ENCODE measurements at places on chromosomes 6 and 20. TPM values are rescaled to one million over a fixed set of nuclear protein-coding genes. Genes with fewer than 3 reads are reported as not detected.

The SRC gene
- total RNA-seq: 46.5 TPM

The PLEKHG1 gene
- total RNA-seq: 30.7 TPM

The DSTN gene
- 408 TPM for total RNA-seq

The C2 gene
- total RNA-seq: 15.2 TPM

The GCNT2 gene
- 17.2 TPM for total RNA-seq

GRCh38 chr6:141467881-141468280 is 664.8 kb upstream of the GJE1 start:
- no peak for DNase-seq

DNA sequence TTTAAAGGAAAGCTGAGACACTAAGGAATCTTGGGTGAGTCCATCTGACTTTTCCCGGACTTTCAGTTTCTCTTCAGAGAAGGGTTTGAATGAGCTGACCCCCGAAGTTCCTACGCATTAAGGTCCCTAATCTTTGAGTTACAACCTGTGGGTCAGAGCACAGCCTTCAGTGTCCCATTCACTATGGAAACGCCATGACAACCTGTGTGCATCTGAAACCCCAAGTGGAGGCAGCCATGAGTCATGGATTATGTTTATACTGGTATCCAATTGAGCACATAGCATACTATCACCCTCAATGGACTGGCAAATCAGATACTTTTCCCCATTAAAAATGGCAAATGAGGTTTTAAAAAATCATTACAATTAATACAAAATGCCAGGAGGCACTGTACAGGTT is 11.4 kb downstream of the MYLK4 start:
- no peak for DNase-seq

GRCh38 chr6:150382171-150382570 is 13.4 kb downstream of the IYD start:
- DNase-seq: no peak

GRCh38 chr20:51418137-51418529 is 124.4 kb downstream of the NFATC2 start:
- DNase-seq: no peak

DNA sequence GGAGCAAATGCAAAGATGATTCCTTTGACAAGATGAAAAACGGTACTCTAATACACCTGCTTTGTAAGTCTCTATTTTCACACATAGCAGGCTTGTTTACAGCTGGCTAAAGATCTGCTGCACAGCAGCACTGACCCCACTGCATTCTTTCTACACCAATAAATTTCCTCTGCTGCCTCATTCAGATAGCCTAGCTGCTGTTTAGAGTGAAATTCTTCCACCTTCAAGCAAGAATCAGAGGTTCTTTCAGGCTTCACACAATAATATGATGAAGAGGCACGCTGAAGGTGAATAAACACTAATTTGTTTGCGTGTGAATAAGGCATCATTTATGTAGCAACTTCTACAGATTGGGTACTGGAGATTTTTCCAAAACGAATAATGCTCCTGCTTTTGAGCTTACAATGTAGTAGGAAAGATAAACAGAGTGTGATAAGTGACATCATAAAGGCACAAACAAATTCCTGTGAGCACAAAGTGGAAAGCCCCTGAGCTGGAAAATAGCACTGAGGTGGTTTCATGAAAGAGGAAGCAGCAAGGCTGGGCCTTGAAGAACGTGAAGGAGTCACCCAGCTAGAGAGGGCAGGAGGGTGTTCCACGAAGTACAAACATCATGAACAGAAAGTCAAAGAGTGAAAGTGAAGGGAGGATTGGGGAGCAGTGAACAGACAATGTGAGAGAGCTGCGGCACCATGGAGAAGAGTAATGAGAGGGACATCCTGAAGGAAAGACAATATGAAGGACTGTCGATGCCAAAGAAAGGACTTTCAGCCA is 543.4 kb downstream of the CD83 start:
- DNase-seq: no peak

- DNase-seq: no peak
Observed at GRCh38 chr6:158825951-158826306, 6.8 kb upstream of the EZR start.

- DNase-seq: no peak
Observed at GRCh38 chr6:11043961-11044711, at the start of gene ELOVL2. ELOVL2 (minus strand) TSS chr6:11044305; CDS start chr6:11044230, 75 bp downstream.

Data from esophagus squamous epithelium (tissue), 5 donors.